Activated CD8-positive, alpha-beta memory T cell treated with anti-CD3 and anti-CD28 coated beads for 24 hours (primary cell): ENCODE measurements at places on chromosomes 1 and 21.

DNA sequence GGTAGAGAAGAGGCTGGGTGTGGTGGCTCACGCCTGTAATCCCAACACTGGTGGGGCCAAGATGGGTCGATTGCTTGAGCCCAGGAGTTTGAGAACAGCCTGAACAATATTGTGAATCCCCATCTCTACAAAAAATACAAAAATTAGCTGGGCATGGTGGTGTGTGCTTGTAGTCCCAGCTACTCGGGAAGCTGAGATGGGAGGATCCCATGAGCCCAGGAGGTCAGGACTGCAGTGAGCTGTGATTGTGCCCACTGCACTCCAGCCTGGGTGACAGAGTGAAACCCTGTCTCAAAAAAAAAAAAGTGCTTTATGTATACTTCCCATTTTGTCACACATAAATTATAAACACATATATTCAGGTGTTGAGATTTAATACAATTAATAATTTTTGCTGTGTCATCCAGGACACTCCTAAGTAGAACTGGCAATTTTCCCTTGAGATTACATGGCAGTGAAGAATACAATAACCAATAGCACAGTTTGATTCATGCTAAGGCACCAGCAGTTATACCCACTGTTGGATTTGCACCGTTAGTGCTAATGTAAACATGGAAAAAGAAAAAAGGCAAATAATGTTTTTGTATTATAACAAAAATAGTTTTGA lies 15.5 kb downstream of the GABPB2 start:
- no peak for DNase-seq

DNA sequence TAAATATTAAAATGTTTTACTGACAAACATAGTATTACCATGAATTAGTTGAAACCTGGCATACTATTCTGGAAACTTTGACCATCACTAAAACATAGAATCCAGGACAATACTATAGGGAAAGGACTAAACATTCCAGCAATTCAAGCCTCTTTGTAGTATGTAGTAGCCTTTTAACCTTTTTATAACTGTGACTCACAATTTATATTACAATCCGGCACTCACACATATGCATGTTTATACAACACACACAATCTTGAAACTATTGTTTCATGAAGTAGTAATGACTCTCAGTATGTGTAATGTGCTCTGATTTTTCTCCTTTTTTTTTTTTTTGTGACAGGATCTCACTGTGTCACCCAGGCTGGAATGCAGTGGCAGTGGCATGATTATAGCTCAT lies 64.3 kb downstream of the ANKRD13C start:
- DNase-seq, result no peak

DNA sequence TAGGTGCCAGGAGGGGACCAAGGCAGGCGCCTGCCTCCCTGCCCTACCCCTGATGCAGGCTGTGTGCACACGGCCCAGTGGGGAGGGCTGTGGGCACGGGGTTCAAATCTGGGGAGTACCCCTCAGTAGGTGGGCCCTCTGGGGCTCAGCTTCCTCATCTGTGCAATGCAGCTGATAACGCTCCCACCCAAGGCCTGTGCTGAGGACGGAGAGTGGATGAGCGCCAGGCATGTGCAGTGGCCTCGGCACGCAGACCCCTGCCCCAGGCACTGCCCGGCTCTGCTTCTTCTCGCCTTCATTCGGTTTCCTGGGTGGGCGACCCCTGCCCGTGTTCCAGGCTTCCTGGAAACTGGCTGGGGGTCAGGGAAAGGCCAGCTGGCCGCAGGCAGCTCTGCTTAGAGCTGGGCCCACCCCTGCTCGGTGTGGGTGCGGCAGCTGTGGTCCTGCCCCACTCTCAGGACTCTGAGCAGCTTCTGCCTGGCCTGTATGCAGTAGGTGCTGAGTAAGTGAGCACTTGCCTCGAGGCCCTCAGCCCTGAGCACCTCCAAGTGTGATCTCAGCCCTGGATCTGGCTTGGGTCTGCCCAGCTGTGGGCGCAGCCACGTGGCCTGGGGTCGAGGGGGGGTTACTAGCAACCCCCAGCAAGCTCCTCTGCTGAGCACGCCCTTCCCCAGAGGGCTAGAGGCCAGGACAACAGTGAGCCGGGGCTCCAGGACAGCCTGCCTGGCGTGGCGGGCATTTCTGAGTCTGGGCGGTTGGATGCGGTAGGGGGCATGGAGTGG lies 11.9 kb upstream of the TNFRSF14 start:
- no peak for DNase-seq

DNA sequence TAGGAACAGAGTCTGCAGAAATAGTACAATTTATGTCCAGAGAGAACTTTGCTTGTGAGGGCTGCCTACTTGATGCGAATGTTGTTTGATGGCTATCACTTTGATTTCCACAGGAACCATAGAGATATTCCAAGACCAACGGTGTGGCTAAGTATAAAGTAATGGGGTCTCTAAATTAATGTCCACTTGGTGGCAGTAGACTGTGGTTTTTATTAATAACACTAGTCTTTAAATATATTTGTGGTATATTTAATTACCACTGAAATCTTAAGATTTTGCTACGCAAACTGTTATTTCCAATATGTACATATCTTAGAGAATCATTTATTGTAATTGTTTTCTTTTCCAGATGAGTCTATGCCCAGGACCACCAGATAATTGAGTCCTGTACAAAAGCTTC lies 647.9 kb downstream of the PLA2G4A start:
- no peak for DNase-seq

GRCh38 chr1:232529747-232530146 lies 100.2 kb downstream of the SIPA1L2 start:
- DNase-seq, result no peak

DNA sequence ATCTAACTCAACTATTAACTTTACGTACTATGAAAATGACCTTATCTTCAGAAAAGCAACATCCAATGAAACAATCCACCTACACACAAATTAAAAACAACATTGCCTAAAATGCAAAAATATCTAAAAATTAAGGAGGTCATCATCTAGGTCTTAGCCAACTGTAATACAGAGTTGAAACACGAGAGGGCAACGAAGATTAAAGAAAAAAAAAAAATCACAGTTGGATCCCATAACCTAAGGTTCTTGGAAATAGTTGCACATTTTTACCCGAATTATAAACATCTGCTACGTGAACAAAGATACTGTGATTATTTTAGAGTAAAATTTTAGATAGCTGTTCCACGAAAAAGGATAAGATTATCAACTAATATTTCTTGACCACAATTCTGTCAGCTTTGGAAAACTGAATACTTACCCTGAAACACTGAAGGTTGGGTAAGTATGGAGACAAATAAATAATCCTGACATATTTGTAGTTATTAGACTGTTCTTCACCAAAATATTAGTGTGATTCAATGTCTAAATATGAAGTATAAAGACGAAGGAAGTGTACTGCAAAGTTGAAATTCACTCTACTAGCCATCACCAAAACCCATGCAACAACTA lies 88.0 kb upstream of the AK4 start:
- no peak for DNase-seq

GRCh38 chr1:226870401-226871279 lies at the start of gene PSEN2:
Gene PSEN2, plus strand, starts transcription at chr1:226870616. Its CDS starts 11,292 bp downstream, at chr1:226881908.
- DNase-seq, result peak; percentile 88

DNA sequence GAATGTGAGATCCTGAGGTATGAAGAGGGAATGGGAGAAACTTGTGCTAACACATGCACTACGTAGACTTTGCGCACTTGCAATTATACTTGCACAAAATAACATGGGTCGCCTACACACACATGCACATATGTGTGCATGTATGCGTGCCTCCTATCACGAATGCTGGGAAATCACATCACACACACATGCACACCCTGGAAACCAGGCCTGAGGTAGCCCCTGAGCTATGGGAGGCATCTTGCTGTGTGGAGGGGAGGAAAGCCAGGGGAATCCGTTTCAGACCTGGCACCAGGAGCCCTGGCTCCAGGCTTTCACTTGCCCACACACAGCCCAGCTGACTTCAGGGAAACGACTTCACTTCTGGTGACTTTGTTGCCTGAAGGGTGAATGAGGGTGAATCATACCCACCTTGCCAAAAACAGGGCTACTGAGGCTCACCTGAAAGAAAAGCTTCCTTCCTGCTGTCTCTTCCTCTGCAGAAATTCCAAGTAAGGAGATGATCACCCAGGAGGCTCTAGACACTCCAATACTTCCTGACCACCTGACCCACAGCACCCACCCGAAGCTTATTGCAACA lies 136.0 kb upstream of the NGF start:
- peak; percentile 13 for DNase-seq

DNA sequence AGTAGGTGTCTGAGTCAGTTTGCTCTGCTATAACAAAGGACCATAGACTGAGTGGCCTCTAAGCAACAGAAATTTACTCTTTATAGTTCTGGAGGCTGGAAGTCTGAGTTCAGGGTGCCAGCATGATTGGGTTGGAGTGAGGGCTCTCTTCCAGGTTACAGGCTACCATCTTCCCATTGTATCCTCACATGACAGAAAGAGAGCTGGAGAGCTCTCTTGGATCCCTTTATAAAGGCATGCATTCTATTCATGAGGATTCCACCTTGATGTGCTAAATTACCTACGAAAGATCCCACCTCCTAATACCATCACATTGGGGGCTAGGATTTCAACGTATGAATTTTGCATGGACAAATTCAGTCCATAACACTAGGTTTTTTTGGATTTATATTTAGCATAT lies 79.6 kb downstream of the LTN1 start:
- no peak for DNase-seq

GRCh38 chr1:87426463-87427249 lies 98.0 kb downstream of the LMO4 start:
- no peak for DNase-seq

DNA sequence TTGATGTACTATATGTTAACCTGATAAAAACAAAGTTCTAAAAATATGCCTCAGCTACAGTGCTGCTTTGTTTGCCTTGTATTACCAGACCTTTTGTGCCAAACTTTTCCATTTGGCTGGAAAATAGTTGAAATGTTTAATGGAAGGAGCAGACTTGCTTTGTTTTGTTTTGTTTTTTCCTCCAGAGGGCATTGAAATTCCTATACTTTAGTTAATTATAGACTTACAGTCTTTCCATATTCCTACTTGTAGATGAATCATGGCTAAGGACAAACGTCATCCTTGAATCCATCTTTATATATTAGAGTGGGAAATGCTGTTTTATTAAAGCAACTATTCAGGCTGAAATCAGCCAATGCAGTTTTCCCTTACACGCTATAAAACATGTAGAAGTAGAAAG lies 6.7 kb downstream of the CAP1 start:
- no peak for DNase-seq

DNA sequence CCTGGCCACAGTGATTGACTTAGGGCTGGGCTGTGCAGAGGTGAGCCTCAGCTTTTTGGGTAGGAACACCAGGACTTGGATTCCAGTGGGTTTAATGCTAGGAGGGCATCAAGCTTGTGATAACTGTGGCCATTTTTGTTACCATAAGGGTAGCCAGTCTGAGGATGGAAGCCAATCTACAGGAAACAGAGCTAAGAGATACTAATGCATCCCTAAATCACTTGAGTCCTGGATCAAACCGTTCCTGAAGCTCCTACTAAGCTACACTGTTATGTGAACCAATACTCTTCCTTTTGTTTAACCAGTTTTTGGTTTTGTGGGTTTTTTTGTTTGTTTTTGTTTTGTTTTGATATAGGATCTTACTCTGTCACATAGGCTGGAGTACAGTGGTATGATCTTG lies 12.2 kb downstream of the KIAA2013 start:
- no peak for DNase-seq

- no peak for DNase-seq
These were observed 2.2 kb upstream of the CRABP2 start for GRCh38 chr1:156707417-156708217.

- DNase-seq, result no peak
These were observed 87.1 kb downstream of the BCAR3 start for GRCh38 chr1:93594603-93594880.

GRCh38 chr1:241846862-241847539 lies 1.0 kb upstream of the EXO1 start:
- DNase-seq, result no peak

GRCh38 chr1:88787023-88787903 lies 103.2 kb downstream of the PKN2 start:
- DNase-seq, result no peak

GRCh38 chr1:55040933-55041494 lies 1.7 kb downstream of the PCSK9 start:
- DNase-seq, result no peak

DNA sequence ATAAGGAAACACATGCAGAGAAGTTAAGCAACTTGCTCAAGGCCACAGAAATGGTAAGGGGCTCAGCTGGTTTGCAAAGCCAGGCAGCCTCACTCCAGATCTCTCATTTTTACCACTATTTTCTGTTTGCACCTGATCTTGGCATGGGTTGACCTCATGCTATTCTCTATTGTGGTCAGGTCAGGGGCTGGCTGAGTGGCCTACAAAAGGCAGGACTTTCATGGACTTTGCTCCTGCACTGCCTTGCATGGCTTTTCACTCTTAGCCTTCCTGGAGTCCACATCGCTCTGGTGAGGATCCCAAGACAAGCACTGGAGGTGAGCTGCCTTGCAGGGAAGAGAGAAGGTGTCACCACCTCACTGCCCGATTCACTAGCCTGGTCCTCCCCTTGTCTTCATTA lies 56.8 kb upstream of the CSF3R start:
- no peak for DNase-seq

- no peak for DNase-seq
These were observed 65.2 kb upstream of the TINAGL1 start for GRCh38 chr1:31510853-31511789.

DNA sequence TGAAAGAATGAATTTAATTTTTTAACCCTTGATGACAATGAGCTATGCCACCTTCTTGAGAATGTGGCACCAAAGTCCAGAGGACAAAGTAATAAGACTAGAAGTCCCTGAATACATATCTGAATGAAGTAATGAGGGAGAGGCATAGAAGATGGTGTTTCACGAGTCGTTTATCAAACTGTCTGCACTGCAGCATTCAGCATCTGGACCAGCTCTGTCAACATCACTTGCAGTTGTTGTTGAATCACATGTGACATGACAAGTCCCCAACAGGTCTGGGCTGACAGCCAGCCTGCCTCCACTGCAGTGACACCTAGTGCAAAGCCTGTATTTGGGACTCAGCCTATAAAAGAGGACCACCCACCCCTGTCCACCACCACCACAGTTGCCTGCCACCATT lies 17.3 kb upstream of the GALNT2 start:
- DNase-seq, result no peak

DNA sequence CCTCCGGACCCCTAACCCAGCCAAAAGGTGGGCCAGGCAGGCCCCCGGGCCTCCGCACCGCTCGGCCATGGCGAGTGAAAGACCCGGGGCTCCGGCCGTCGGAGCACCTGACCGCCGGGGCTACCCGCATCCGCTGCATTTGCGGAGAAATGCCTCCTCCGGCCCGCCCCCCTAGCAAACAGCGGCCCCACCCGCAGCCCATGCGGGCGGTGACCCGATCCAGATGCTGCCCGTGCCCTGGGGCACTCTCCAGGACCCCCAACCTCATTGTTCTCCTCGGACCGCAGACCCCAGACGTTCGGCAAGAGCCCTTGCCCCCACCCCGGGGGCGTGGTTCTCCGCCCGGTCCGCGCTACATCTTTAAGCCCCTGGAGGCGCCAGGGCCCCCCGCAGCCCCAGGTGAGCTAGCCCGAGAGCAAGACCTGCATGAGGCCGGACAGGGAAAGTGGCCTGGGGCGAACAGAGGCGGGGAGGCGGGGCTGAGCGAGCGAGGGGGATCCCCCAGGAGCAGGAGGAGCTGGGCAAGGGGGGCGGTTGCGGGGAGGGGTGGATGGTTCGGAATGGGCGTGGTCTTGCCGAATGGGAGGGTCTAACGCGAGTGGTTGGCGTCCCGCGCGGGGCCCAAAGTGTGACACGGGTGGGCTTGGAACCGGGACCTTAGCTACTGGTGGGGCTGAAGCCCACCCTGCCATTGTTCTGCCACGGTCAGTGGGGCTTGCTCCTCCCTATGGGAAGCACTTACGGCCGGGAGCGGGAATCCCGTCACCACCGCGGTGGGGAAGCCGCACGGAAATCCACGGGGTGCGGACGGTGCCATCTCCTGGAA lies 6.3 kb upstream of the CRYBG2 start:
- peak; percentile 78 for DNase-seq
